ENCODE measurements at places on chromosomes 13 and 19.

- no peak for DNase-seq
Measured at GRCh38 chr13:65336087-65336749, 1893.9 kb downstream of the PCDH9 start.

GRCh38 chr13:110298505-110299282 is 8.3 kb downstream of the COL4A1 start:
- no peak for DNase-seq

- DNase-seq = no peak
Measured at GRCh38 chr13:43244481-43244880, 221.1 kb downstream of the DNAJC15 start.

GRCh38 chr13:39866722-39867121 is 211.3 kb downstream of the COG6 start:
- DNase-seq = no peak

GRCh38 chr19:46954993-46955812 is 64.4 kb upstream of the NPAS1 start:
- DNase-seq = no peak

DNA sequence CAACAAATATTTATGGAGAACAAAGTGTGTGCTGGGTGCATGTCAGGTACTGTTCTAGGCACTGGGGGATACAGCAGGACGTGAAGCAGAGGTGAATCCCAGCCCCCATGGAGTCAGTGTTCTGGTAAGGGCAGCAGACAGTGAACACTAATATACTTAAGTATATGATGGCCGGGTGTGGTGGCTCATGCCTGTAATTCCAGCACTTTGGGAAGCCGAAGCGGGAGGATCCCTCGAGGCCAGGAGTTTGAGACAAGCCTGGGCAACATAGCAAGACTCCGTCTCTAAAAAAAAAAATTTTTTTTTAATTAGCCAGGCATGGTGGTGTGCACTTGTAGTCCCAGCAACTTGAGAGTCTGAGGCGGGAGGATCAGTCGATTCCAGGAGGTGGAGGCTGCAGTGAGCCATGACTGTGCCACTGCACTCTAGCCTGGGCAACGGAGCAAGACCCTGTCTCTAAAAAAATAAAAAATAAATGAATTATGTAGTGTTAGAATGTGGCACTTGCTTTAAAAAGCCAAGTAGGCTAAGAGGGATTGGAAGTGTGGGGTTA is 22.6 kb downstream of the CHST8 start:
- no peak for DNase-seq

DNA sequence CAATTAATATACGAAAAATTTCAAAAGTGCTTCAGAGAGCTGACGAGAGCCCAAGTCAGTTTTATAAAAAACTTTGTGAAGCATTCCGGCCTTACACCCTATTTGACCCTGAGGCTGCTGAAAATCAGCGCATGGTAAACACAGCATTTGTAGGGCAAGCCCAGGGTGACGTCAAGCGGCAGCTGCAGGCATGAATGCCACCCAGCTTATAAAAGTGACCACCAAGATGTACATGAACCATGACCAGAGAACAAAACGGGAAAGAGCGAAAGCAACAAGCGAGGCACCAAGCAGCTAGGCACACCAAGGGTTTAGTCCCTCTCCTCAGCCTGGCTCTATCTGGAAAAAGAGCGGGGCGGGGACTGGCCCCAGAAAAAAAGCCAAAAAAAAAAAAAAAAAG is 6.0 kb downstream of the SIGLEC11 start:
- DNase-seq = no peak

DNA sequence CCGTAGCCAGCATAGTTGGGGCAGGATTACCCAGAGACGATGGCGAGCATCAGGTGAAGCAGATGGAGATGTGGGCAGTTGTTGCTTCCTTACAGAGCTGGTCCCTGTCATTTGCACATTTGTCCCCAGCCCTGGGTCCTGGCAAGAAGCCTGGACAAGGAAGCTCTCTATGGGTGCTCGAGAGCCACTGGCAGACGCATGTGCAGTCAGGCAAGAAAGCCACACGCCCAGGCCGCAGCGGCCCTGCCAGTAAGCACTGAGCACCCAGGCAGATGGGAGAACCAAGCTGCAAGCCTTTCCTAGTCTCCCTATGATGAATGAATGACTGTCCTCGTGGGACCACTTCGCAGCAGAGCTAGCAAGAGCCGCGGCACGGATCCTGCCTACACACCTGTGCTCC is 182.8 kb downstream of the FOXO1 start:
- peak; percentile 14 for DNase-seq

- no peak for DNase-seq
Measured at GRCh38 chr19:5253406-5254110, 87.1 kb downstream of the PTPRS start.

DNA sequence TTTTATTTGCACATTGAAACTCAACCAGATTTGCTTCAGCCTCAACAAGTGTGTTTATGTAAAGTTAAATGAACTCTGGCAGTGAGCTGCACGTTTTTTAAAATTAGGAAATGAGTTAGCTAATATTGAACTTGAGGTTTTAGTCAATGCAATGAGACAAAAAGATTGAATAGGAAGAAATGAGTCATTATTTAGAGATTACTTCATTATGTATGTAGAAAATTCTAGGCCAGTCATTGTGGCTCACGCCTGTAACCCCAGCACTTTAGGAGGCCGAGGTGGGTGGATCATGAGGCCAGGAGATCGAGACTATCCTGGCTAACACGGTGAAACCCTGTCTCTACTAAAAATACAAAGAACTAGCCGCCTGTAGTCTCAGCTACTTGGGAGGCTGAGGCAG is 22.8 kb upstream of the CD70 start:
- DNase-seq = no peak

DNA sequence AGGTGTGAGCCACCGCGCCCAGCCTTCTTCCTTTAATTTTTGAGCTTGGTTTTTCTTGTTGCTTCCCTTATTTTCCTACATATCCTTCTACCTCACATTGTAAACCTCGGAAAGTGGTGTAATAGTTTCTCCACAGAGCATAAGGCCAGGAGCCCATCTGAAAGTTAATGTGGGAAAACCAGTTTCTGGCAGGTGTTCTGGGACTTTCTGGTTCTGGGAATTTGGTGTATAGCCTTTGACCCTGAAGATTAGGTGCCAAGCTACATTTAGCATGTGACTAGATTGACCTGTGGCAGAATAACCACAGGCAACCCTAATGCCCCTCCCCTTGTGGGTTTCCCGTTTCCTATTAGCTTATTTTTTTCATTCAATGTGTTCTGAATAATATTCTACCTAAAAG is 8.7 kb downstream of the POP4 start:
- no peak for DNase-seq

DNA sequence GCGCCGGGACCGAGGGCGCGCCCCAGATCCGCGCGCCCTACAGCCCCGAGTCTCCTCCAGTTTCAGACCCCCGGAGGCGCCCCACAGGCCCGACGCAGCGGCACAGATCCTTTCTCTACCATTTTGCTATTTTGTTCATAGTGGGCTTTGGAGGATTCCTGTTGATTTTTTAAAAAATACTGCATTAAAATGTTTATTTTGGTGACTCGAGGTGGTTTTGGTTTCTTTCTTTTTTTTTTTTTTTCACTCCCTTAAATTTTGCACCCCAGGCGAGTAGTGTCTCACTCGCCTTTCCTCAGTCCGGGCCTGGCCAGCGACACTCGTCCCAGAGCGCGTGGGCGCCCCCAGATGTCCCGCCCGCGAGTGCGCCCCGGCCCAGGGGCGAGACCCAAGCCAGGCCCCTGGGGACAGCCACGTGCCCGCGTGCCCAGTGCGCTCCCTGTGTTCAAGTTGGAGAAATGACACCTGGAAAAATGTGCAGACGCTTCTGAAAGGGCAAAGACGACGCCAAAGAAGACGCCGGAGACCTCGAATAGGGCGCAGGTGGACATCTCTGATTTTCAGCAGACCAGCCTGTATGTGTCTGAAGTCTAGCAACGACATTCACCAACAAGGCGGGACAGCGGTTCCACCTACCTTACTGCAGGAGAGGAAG is 471 bp upstream of the INSR start:
- peak; percentile 30 for DNase-seq

DNA sequence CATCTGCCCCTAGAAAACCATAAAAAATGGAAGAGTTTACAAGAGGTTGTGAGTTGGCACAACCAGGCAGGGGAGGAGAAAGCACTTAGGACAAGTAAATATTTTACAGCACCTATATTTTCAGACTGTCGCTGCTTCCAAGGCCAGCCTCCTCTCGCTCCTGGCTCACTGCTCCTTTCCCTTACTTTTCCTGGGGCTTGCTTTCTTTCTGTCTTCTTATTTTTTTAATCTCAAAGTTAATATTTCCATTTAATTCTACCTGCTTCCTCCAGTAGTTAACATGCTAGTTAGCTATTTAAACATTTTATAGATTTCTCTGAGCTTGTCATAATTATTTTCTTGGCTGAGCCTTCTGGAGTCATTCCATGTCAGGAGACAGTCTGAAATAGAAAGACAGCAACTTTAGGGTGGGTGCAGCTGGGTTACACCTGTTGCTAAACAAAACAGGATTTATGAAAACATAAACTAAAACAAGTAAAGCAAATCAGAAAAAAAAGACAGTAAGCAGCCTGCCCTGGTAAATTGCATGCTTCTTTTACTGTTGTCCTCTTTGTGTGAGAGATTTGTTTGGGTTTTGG is 330.1 kb downstream of the DLEU7 start:
- DNase-seq = no peak

GRCh38 chr13:41765020-41765419 is 195.9 kb downstream of the VWA8 start:
- no peak for DNase-seq

DNA sequence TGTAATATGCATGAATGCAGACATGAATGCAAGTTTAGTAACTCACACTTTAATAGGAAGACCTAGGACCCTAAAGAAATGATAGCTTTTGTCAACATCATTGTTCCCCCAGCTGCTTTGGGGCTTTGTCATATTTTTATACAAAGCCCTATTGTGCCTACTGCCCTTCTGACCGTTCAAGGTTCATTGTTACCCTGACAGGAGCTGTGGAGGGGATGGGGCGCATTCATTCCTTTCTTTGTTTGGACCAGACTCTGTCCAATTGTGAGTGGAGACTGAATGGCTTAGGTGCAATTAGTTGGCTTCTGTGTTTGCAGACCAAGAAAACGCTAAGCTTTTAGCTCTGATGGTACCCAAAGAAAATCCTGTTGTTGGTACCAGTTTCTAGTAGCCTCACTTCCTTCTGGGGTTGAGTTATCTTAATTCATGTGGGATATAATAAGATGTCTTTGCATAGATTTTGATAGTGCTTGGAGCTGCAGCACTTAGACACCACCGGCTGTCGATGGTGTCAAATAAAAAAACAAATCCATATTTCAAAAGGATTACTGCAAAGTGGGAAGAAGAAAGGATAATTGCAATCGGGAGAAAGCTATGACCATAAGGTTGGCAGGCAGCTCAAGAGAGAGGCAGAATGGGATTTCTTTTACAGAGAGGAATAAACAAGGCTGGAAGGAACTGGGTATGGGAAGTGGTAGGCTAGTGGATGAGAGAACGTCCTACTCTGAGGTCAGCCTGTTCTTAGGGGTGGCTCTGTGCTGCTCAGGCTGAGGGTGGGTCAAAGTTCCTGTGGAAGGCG is 133.9 kb upstream of the TMTC4 start:
- no peak for DNase-seq

GRCh38 chr19:35044317-35045117 is 3.0 kb downstream of the HPN start:
- peak; percentile 60 for DNase-seq

GRCh38 chr13:72151241-72151640 is 284.2 kb upstream of the DACH1 start:
- no peak for DNase-seq

DNA sequence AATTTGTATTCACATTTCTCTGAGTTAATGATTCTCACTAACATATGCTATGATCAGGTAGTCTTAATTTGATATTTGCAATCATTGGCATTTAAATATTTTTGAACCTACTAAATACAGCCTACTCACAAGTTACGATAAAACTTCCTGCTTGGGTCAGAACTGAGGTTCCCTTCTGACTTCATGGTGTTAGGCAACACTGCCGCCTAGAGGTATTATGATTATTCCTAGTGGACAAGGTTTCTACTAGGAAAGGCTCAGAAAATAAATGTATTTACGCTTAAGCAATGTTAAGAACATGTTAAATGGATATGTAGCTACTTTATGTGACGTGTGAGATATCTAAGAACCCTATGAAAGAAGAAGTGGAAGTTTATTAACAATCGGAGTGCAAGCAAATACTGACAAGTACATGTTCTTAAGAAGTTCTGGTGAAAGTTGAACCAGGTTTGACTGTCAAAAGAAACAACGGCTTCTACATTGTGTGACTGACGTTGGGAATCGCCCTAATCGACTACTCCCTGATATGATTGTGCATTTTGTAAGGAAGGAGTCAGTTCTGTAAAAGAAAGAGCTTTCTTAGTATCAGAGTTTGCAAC is 1395.8 kb downstream of the SLITRK5 start:
- no peak for DNase-seq

All from anterior cingulate cortex (tissue), 58 donors.